Pulmonary artery endothelial cell (primary cell): ENCODE measurements at places on chromosomes 1 and 21. TPM values are rescaled to one million over a fixed set of nuclear protein-coding genes. Genes with fewer than 3 reads are reported as not detected.

MAEL gene
- total RNA-seq, result not detected in 2 replicates

C1orf116 gene
- total RNA-seq, result under 0.01 TPM in 1 of 2 replicates, not detected in the other

OR2T29 gene
- total RNA-seq, result not detected in 2 replicates

- no peak for DNase-seq
Observed at GRCh38 chr1:77994117-77994705, 10.5 kb upstream of the DNAJB4 start.

- no peak for DNase-seq
Observed at GRCh38 chr1:202979459-202979858, 12.4 kb upstream of the CYB5R1 start.

GRCh38 chr1:70826428-70826827 lies 221.2 kb downstream of the PTGER3 start:
- DNase-seq, result no peak

DNA sequence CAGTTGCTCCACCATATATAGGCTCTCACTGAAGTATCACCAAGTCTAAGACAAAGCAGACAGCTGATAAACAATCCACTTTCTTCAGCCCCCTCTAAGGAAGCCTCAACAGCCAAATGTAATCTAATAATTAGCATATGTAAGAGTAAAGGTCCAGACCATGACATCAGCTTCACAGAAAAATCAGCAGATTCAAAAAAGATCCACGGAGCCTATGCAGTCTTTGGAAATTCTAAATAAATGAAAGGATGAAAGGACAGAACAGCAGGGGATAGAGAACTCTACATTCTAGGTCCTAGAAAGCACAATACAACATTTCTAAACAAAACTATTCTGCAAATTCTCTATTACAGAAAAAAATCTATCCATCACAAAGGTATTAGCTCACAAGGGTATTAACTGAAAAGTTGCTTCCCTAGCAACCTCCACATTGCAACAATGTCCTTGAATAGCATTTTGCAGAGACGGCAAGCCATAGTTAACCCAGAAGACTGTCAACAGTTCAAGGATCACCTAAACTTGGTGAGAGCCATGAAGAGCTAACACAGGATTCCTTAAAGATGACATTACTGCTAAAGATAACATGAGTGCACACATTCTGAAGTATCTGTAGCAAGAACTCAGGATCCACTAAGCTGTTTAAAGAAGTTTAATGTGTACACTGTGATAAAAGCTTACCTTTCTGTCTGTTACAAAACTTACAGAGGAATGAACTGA lies 74.3 kb downstream of the SIPA1L2 start:
- no peak for DNase-seq

GRCh38 chr1:81446000-81446669 lies 354.6 kb upstream of the ADGRL2 start:
- DNase-seq, result no peak

DNA sequence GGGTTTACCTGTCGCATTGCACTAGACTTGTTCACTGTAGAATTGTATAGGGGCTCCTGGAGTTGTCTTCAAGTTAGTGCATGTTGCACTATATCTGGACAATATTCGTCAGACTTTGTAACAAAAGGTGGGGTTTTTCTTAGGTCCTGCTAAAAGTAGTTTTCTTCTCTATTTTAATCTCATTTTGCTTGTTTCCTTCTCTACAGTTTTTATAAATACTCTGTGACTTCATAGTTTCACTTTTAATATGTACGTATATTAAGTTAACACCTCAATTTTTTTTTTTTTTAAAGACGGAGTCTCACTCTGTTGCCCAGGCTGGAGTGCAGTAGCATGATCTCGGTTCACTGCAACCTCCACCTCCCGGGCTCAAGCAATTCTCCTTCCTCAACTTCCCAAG lies 26.5 kb upstream of the MRPS6 start:
- no peak for DNase-seq
